ENCODE measurements at places on chromosomes 5 and 9.

- DNase-seq, result no peak
- no peaks in the 10 kb centered on the region for H3K36me3 ChIP-seq
- no peak overlapping the region for H3K27ac ChIP-seq
- no peak overlapping the region for H3K4me3 ChIP-seq
These were observed 273.8 kb upstream of the TARS1 start for GRCh38 chr5:33166948-33167347.

GRCh38 chr9:111900858-111901612 lies 4.4 kb downstream of the UGCG start:
- no peak for DNase-seq

GRCh38 chr5:2334719-2335118 lies 416.8 kb downstream of the IRX2 start:
- no peak overlapping the region for H3K27ac ChIP-seq
- no peak for DNase-seq
- no peaks in the 10 kb centered on the region for H3K27me3 ChIP-seq
- no peak overlapping the region for H3K4me3 ChIP-seq
- H3K36me3 ChIP-seq, result no peaks in the 10 kb centered on the region
- H3K4me1 ChIP-seq, result no peaks in the 10 kb centered on the region

- H3K4me3 ChIP-seq, result no peak overlapping the region
- H3K36me3 ChIP-seq, result no peaks in the 10 kb centered on the region
- no peak for DNase-seq
- H3K27ac ChIP-seq, result no peak overlapping the region
- H3K27me3 ChIP-seq, result no peaks in the 10 kb centered on the region
These were observed 4.1 kb upstream of the CDC20B start for GRCh38 chr5:55177078-55177477.

DNA sequence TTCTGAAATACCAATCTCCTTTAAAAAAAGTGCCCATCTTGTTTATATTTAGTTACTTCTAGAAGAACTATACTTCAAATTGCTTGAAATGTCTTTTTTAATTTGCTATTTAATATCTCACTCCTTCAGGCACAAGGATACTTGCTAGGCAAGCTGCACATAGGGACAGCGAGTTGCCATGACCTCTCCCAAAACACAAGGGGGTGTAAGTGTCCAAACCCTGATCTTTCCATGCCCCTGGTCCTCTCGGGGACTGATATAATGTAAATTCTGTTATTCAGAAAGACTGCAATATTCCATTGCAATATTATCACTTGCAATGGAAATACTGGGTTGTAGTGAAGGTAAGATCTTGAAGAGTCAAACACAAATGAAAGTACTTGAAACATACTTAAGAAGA lies 480.4 kb downstream of the CETN3 start:
- H3K4me3 ChIP-seq, result no peak overlapping the region
- H3K27me3 ChIP-seq, result no peaks in the 10 kb centered on the region
- DNase-seq, result no peak

- H3K4me3 ChIP-seq, result peak overlapping the region; percentile 53
- H3K36me3 ChIP-seq, result no peaks in the 10 kb centered on the region
- H3K27me3 ChIP-seq, result no peaks in the 10 kb centered on the region
- peaks cover 7% of the 10 kb centered on the region for H3K4me1 ChIP-seq
- DNase-seq, result peak; percentile 82
- H3K27ac ChIP-seq, result peak overlapping the region; percentile 85
These were observed 892 bp upstream of the TNC start for GRCh38 chr9:115118879-115119218.

DNA sequence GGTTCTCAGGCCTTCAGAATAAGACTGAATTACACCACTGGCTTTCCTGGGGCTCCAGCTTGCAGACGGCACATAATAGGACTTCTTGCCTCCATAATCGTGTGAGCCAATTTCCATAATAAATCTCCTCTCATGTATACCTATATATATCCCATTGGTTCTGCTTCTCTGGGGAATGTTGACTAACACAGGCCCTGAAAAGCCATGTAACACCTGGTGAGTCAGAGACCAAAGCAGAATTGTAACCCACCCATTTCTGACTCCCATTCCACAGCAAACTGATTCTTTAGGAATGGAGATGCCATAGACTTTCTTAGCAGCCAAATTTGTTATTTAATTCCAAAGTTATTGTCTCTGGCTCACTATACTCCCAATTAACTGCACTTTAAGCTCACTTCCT lies 85.4 kb upstream of the AGXT2 start:
- no peaks in the 10 kb centered on the region for H3K4me1 ChIP-seq
- no peaks in the 10 kb centered on the region for H3K27me3 ChIP-seq
- no peak for DNase-seq
- no peaks in the 10 kb centered on the region for H3K36me3 ChIP-seq
- H3K4me3 ChIP-seq, result no peak overlapping the region

GRCh38 chr9:113898151-113898550 lies 22.0 kb downstream of the ZNF618 start:
- no peak overlapping the region for H3K27ac ChIP-seq
- H3K36me3 ChIP-seq, result no peaks in the 10 kb centered on the region
- H3K4me3 ChIP-seq, result no peak overlapping the region
- no peaks in the 10 kb centered on the region for H3K27me3 ChIP-seq
- DNase-seq, result no peak
- H3K4me1 ChIP-seq, result no peaks in the 10 kb centered on the region

DNA sequence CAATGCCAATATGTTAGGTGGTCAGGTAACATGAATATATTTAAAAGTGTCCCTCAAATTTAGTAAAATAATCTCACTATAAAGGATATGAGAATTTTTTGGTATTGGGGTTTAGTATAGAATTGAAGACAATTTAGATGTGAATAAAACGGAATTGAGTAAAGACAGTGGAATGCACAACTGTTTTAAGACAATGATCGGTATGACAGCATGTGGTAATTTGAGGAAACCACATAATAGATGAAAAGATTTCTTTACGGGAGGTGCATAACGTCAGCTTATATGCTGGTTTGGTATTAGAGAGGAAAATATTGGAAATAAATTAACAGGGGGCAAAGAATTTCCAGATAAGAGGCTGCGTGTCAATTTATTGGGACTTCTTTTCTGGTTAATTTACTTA lies 1043.2 kb downstream of the CDH18 start:
- no peak overlapping the region for H3K27ac ChIP-seq
- no peak overlapping the region for H3K4me3 ChIP-seq
- no peak for DNase-seq
- H3K4me1 ChIP-seq, result no peaks in the 10 kb centered on the region

DNA sequence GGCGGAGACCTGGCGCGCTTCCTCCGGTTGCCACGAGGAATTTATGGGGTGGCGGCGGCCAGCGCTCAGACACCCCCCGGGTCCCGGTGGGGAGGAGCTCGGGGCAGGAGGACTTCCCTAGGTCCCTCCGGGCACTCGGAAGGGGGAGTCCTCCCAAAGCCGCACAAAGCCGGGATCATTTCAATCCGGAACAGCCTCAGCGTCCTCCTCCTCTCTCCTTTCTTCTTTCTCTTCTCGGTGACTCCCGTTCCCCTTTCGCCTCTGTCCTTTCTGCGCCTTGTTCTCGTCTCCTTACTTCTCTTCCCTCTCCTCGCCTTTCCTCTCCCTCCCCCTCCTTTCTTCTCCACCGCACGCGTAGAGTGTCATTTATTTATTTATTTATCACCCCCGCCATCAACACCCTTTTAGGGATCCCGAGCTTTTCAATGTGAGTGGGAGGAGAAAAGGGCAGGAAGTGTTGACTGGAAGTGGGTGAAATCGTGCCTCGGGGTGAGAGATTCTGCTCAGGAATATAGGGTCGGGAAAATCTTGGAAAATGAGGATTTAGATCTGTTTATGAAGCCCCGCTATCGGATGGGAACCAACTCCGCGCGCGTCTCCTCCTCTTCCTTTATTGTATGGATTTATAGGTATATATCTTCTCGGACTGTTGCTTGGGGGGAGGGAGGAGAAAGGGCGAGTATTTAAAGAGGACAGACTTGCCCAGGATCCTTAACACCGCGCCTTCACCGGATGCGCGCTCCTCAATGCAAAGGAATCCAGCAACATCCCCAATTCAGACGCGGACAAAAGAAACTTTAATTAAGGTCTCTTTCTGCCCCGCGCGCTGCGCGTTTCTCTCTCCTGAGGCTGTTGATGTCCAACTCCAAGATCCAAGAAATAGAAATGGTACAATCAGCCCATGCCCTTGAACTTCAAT lies 2.0 kb upstream of the ZNF462 start:
- DNase-seq, result peak; percentile 66
- peaks cover 7% of the 10 kb centered on the region for H3K4me1 ChIP-seq
- no peaks in the 10 kb centered on the region for H3K36me3 ChIP-seq
- peak overlapping the region; percentile 74 for H3K4me3 ChIP-seq
- peak overlapping the region; percentile 5 for H3K27ac ChIP-seq

DNA sequence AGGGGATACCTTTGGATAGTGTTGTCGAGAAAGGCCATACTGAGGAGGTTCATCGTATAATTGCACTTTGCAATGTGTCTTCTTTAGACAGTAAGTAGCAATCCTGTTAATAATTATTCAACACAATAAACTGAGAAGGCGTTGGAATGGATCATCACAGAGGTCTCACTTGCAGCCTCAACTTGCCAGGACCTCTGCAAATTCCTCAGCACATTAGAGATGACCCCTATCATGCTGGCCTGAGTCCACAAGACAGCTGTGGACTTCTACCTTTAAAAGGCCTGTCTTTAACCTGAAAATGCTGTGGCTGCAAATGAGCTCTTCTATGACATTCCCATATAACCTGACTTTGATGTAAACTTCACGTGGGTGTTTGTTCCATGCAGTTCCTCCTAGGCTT lies 14.1 kb downstream of the SH3TC2 start:
- H3K36me3 ChIP-seq, result no peaks in the 10 kb centered on the region
- no peak overlapping the region for H3K27ac ChIP-seq
- H3K4me1 ChIP-seq, result no peaks in the 10 kb centered on the region
- no peak overlapping the region for H3K4me3 ChIP-seq

- no peaks in the 10 kb centered on the region for H3K4me1 ChIP-seq
- no peak for DNase-seq
- no peaks in the 10 kb centered on the region for H3K27me3 ChIP-seq
- no peak overlapping the region for H3K27ac ChIP-seq
- no peak overlapping the region for H3K4me3 ChIP-seq
- no peaks in the 10 kb centered on the region for H3K36me3 ChIP-seq
These were observed 211.8 kb downstream of the ARRDC3 start for GRCh38 chr5:91171322-91171721.

- peaks cover 11% of the 10 kb centered on the region for H3K4me1 ChIP-seq
- no peaks in the 10 kb centered on the region for H3K27me3 ChIP-seq
- no peak overlapping the region for H3K4me3 ChIP-seq
These were observed 107.3 kb downstream of the MTREX start for GRCh38 chr5:55415071-55415470.

DNA sequence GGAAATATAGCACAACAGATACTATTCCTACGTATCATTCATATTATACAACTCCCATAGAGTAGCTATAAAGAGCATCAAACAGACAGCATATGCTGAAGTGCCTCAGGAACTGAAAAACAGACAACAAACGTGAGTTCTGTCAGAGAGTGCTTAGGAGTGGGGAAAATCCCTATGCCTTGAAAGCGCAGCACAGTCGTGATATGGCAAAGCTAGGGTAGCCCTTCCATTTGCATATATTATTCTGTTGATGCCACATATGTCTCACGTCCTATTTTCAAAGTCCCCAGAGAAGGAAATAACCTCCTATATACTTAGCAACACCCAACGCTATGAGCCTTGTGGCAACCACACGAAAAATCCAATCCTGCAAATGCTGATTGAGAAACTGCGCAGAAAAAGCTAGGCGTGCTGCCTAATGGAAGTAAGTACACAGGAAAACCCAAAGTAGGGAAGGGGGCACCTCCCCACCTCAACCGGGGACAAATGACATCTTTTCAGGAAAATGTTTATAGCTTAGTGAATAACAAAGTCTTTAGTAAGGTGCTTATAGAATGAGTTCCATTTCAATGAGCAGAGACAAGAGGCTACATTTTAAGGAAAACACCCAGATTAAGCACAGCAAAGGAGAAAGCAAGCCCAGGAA lies 105.1 kb downstream of the MED10 start:
- H3K27me3 ChIP-seq, result no peaks in the 10 kb centered on the region
- no peak overlapping the region for H3K4me3 ChIP-seq
- no peak overlapping the region for H3K27ac ChIP-seq
- no peaks in the 10 kb centered on the region for H3K4me1 ChIP-seq

All from tibial artery (tissue), 4 donors.